ENCODE measurements at places on chromosomes 2 and 18.
A peak's percentile ranks its signal among the peaks of the same experiment; 100 is the strongest.

- DNase-seq: peak; percentile 48
Measured at GRCh38 chr2:196925768-196926561, 542 bp downstream of the PGAP1 start.

- no peak for DNase-seq
Measured at GRCh38 chr18:11996190-11996754, 15.0 kb downstream of the IMPA2 start.

- DNase-seq: no peak
Measured at GRCh38 chr2:205642599-205643356, 39.5 kb upstream of the NRP2 start.

DNA sequence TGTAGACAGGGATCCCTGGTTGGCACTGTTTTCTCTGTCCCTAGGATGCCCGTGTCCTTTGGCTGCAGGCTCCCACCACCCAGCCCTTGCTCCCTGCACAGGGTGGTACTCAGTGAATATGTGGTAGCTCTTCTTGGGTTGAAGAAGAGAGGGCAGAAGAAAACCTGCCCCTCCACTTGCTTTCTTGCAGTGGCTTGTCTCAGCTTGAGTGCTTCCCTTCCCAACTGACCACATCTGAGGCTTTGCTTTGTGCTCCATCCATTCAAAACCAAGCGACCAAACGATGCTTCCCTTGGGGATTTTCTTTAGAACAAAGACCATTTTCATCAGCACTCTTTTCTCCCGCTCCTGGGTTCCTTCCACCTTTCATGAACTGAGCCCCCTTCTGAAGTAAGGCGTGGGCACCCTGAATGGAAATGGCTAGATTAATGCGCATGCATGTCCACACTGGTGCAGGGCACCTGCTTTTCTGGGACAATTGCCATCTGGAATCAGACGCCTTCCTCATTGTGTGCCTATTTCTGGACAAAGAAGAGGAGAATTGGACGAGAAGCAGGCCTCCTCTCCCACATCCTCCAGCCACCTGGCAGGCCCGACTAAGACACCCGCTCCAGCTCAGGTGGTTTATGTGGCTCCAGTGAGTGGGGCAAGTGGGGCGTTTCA is 59.1 kb downstream of the ARL4C start:
- no peak for DNase-seq

DNA sequence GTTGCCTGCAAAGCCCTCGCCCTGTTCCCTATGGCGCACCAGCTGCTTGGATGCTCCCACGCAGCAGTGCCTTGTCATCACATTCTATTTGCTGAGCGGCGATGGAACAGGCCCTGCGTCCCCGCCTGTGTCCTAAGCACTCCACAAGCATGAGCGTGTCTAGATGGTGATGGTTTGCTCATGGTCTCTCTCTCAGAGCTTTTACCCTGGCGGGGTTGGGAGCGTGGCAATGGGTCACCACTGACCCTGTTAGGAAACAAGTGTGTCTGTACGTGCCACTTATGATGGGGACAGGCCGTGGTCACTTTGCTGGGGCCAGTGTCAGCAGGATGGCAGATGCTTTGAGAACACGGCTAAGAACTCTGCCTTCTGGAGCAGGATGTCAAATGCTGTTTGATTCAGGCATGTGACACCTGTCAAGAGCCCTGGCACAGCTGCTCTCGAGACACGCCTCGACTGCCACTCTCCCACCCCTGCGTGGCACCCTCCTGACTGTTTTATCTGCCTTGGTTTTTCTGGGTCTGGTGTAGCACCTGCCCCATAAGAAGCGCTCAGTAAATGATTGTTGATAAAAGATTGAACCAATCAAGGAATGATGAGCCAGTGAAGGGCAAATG is 44.2 kb downstream of the RRM2 start:
- DNase-seq: no peak

DNA sequence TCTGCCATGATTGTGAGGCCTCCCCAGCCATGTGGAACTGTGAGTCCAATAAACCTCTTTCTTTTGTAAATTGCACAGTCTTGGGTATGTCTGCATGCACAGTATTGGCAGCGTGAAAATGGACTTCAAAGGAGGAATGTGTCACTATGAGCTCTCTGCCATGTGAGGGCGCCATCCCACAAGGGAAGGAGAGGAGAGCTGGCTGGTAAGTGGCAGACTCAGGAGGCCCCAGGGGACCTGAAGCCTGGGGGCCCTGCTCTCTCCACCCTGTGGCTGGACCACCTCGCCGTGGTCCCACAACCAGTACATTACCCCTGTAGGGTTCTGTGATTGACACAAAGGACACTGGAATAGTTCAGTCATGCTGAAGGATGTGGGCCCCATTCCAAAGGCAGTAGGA is 122.1 kb downstream of the RPIA start:
- DNase-seq: peak; percentile 24

DNA sequence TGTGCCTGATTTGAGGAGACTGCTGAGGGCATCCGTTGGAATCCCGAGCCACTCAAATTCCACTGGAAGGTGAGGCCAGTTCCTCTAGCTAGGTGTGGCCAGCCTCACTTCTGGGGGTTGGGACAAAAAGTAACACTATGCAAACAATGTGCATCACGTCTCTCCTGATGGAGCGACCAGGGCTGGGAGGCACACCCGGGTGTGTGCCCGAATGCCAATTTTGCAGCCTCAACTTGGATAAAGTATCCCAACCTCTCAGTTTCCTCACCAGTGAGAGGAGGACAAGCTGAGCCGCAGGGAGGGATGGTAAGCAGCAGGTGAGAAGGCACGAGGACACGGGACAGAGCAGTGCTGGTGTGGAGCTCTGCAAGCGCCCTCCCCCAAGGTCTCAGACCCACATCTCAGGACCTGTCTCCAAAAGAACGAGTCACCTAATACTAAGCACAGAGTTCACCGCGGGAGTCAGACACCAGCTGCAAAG is 218.3 kb downstream of the HAUS1 start:
- peak; percentile 14 for DNase-seq

DNA sequence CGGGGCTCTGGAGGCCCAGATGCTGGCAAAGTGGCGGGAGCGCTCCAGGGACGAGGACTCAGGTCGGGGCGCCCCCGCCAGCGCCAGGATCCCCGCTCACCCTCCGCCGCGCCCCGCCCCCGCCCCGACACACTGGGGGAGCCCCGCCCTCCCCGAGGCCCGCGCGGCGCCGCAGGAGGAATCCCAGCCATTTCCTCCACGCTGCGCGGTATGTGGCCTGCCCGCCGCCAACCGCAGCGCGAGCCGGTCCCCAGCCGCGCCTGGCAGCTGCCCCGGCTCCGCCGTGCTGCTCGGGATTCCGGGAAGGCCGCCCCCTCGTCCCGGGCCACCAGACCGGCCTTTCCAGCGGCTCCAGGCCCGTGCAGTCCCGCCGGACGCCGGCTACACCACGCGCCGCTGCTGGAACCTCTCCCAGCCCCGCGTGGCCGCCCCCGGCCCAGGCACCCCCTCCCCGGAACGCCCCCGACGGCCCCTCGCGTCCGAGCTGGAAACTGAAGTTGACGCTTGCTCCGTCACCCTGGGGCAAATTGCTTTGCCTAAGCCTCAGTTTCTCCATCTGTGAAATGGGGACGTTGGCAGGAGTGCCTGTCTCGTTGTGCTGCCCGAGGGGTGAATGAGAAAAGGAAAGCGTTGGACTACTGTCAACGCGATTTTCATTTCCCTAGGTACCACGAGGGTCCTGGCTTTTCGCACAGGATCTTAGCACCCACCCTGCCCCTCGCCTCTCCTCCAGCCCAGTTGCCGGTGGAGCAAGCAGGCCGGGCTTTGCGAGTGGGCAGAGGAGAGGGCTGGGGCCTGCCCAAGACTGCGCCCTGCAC is 53.6 kb downstream of the PKDCC start:
- DNase-seq: peak; percentile 67
